Smooth muscle cell of bladder (primary cell): ENCODE measurements at places on chromosomes 11 and 22. TPM values are rescaled to one million over a fixed set of nuclear protein-coding genes. Genes with fewer than 3 reads are reported as not detected.

Gene CRYBB2
- total RNA-seq = not detected in 2 replicates

Gene P2RY6
- total RNA-seq = 0.14 and 0.18 TPM in 2 replicates

Gene CELSR1
- 0.14 and 0.65 TPM in 2 replicates for total RNA-seq

Gene KCNE3
- total RNA-seq = 5.5 and 18.1 TPM in 2 replicates

Gene SPDYC
- total RNA-seq = not detected in 2 replicates

Gene IGSF9B
- 0.37 TPM in 1 of 2 replicates, not detected in the other for total RNA-seq

Gene SCGB1D2
- total RNA-seq = not detected in 2 replicates

Gene CARD10
- total RNA-seq = 1.1 and 1.5 TPM in 2 replicates

Gene SLC22A25
- not detected in 2 replicates for total RNA-seq

Gene DGKZ
- total RNA-seq = 16.9 and 25.8 TPM in 2 replicates

Gene GNAZ
- total RNA-seq = 3.4 and 3.7 TPM in 2 replicates

Gene CRYAB
- total RNA-seq = 5.1 and 12.7 TPM in 2 replicates

Gene CATSPERZ
- not detected in 2 replicates for total RNA-seq

Gene FAM83F
- under 0.01 and 0.09 TPM in 2 replicates for total RNA-seq

Gene TIGD3
- 0.14 and 0.18 TPM in 2 replicates for total RNA-seq

Gene OR4A15
- not detected in 2 replicates for total RNA-seq

Gene BIK
- not detected in 2 replicates for total RNA-seq

Gene ASCL2
- not detected in 2 replicates for total RNA-seq

Gene TSGA10IP
- not detected in 2 replicates for total RNA-seq

Gene C11orf65
- 0.83 and 1.3 TPM in 2 replicates for total RNA-seq

Gene DLAT
- 31.7 and 35.0 TPM in 2 replicates for total RNA-seq

Gene IL10RA
- total RNA-seq = not detected in 2 replicates
